ENCODE measurements at places on chromosomes 12 and 14.

GRCh38 chr12:109715310-109716091, 1.9 kb downstream of the FAM222A start:
- no peak for DNase-seq

DNA sequence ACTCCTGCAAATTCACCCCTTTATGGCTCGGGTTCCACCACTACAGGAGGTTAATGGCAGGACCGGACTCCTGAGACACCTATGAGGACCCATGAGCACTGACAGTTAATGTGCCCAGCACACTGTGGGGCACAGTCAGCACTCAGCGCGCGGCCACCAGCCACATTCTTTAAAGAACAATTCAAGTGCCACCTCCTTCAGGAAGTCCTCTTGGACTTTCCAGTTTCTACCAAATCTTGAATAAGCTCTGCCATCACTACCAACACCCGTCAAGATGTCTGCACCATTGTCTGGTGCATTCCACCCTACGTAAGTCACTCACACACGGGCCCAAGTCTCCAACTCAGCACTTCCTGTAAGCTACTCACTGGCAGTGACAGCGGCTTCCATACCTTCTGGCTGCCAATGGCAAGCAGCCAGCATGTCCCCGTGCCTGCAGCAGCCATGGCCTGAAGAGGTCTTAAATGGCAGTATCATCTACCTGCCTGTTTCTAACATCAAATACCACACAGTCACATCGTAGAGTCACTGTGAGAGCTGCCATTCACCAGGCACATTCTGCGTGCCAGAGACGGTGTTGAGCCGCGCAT, 48.5 kb downstream of the CDC42BPB start:
- no peak for DNase-seq

DNA sequence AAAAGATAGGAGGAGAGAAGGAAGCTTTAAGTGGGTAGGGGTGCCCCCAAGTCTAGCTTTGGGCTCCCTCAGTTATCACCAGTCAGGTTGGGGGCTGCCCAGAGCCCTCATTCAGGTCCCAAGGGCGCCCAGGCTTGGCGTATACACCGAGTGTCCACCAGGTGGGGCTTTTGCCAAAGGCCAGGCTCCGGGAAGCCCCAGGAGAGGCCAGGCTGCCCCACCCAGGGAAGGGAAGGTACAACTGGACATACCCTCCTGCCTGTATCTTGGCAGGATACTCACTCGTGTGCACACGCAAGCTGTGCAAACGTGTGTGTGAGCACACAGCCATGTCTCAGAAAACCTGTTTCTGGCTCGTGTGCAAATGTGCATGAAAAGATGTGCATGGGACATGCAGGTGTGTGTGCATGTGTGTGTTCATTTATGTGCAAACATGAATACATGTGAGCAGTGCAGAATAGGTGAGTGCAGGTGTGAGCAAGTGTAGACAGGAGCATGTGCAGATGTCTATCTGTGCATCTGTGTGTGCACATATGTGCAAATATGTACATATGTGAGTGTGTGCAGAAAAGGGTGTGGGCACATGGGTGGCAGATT, 103.9 kb upstream of the MYL2 start:
- no peak for DNase-seq

- no peak for DNase-seq
Observed at GRCh38 chr14:72776701-72777261, 117.1 kb downstream of the DPF3 start.

GRCh38 chr12:12668005-12668404, 28.0 kb downstream of the GPR19 start:
- no peak for DNase-seq

DNA sequence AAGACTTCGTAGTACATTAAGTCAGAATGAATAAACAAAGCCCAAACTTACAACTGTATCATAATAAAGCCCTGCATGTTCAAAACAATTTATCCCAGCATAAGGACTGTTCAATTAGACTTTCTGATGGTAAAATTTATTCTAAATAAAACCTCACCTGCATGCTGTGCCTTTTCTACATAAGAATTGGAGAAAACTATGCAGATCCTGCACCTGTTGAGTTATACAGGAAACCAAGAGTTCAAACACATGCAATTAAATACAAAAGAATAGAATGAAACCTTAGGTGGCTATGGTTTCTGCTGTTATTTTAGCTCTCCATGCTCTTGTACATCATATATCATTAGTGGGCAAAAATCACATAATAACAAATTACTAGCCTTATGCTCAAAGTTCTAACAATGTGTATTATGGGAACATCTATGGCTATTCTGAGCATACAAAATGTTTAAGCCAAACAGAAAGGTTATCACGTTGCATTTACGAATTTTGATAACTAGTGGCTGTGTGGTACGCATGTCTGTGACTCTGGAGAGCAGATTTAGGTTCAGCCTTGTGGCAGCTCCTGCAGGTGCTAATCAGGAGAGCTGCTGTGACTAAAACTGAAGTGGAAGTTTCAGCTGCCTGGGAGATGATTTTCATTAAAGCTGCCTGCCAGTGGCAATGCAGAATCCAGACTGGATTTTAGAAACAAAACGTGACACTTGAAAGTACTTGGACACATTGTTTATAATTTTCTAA, 36.1 kb upstream of the LRFN5 start:
- no peak for DNase-seq

DNA sequence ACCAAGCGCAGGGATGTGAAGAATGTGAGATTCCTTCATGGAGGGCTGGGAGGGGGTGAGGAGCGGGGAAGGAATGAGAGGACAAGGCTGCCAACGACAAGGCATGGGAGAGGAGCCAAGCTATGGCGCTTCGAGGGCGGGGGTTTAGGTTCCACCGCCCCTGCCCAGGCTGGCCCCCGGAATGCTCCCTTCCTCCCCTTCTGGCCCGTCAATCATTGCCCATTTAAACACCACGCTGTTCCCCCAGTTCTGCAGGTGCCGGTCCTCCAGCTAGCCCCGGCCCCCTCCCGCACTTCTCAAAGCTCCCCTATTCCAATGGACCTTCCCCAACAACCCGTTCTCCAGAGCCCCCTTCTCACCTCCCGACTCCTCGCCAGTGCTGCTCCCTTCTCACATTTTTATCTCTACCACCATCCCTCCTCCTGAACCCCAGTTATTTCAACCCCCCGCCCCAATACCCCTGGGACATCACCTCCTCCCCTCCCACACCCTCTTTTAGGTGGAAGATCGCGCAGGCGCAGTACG, 428 bp downstream of the RNF41 start:
- DNase-seq = no peak

DNA sequence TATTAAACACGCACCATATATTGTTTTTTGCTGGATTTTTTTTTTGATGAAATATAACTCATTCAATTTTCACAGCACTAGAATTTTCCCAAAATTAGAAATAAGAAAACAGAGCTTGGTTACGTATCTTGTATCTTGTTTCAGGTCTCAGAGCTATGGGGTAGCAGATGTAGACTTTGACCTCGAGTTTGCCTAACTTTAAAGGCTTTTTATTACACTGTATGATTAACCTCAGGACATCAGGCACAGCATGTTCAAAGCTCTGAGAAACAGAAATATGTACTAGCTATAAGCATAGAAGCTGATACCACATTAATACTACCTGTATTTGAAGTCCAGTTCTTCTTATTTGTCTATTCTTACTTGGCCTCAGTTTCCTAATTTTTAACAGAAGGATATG, 171.9 kb upstream of the KITLG start:
- DNase-seq = no peak

DNA sequence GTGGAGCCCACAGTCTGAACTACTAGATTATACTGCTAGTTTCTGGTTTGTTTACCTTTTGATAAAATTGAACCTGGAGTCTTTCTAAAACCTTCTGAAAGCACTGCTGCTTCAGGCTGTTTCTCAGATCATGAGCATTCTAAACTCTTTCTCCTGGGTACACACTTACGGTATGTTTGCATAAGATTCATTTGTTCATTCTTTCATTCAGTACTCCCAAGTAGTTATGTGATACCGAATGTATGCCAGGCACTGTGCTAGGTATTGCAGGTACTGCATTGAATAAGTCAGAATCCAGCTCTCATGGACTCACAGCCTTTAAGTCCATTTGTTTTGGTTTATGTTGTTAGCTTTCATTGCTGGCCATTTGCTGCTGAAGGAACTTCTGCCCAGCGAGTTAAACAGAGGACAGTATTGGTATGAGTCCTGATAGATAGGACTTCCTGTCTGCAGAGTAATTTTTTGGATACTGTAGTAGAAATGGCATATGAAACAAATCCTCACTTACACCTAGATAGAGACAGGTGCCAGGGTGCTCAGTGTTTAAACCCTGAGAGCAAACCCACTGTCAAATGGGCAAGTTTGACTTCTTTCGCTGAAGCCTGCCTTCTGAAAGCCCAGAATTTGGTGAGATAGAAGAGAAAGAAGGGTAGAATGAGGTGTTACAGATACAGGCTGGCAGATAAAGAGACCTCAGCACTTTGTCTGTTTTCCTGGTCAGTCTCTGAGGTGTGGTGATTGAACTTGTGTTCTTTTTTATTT, 2.1 kb downstream of the SUSD6 start:
- no peak for DNase-seq

DNA sequence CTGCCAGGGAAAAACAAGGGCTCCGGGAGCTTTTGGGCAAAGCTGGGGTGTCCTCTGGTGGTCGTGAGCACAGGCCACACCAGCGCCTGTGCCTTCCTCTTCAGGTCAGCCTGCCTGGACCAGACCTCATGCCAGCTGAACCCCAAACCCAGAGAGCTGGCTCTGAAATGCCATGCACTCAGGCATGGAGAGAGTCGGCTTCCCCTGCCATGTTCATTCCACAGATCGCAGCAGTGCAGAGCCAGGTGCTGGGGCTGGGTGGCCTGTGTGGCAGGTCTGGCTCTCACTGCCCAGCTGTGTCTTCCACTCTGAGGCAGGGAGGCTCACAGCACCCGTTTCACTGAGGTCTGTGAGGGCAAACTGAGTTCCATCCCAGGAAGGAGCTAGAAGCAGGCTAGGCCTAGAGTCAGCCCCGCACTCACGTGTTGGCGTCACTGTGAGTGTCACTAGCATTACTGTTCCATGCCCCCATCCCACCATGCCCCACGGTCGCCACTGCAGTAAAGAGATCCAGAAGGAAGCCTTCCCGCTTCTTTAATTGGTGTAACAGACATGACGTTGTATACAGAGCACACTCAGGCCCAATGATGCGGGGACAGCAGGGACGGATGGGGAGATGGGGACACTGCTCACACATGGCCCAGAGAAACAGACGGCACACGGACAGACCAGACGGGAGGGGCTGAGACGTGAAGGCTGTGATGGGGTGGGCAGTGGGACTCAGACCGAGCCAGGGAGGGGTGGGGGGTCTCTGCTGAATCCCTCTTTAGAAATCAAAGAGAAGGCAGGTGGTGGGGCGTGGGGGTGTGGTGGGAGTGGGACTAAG, 2.7 kb downstream of the ARL6IP4 start:
- no peak for DNase-seq

- DNase-seq = no peak
Observed at GRCh38 chr14:105151084-105151837, 17.3 kb downstream of the JAG2 start.

GRCh38 chr12:121872546-121873215, 14.0 kb upstream of the HPD start:
- DNase-seq = no peak

- no peak for DNase-seq
Observed at GRCh38 chr12:94147387-94147990, 888 bp upstream of the PLXNC1 start.

- no peak for DNase-seq
Observed at GRCh38 chr12:72546106-72546505, 273.9 kb downstream of the TRHDE start.

DNA sequence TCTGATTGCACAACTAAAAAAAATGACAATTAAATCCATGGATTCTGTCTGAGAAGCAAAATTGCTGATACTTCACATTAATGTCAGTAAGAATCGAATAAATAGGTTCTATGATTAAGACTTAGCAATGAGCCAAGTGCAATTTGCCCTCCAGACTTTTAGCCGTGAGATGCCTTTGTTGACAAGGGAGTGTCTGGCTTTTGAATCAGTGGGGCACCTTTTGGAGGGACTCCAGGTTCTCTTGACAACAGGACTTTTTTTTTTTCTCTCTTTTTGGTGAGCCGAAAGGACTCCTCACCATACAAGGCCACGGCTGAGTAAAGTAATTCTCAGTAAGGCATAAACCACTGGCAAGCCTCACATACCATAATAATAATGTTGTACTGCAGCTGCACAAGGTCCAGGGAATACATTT, 4.7 kb upstream of the MDM1 start:
- DNase-seq = no peak

DNA sequence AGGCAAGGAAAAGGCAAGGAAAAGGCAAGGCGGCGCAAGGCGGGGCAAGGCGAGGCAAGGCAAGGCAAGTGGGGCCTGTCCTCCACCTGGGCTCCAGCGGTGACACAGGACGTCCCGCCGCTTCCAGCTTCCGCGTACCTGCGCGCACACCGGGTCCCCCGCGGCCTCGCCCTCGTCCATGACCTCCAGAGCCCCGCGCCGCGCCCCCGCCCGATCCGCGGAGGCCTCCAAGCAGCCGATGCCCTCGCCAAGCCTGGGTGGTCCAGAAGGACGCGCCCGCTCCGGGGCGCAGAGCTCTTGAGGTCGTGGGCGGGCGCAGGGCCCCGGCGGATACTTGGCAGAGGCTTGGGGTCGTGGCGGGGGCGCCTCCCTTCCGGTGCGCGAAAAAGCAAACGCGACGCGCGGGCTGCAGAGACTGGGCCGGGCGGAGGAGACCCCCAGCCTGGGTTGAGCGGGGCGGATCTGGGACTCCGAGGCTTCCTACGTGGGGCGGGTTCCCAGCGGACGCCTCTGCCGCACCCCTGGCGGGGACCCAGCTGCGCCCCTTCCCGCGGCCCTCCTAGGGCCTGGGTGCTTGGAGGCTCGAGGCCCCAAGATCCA, 60.8 kb upstream of the EIF5 start:
- no peak for DNase-seq

GRCh38 chr14:74865156-74865555, 10.8 kb downstream of the PROX2 start:
- DNase-seq = no peak

GRCh38 chr12:42498549-42499247, 90.8 kb downstream of the PRICKLE1 start:
- DNase-seq = no peak

DNA sequence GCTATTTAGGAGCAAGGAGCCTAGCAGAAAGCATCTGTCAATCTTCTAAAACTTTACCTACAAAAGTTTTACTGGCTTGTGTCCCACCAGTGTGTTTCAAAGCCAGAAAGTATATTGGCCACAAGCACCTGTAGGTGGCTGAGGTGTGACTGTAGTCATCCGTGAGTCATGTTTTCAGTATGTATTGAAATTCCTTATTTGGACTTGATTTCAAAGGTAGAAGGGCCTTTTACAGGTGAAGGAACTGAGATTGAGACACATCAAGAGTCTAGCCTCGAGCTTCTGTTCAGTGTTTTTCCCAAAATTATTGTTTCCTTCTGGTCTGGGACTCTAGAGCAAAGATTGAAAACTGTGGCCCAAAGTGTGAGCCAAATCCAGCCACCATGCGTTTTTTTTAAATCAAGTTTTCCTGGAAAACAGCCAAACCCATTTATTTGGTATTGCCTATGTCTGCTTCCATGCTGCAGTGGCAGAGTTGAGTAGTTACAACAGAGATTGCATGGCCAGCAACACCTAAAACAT, 195.3 kb upstream of the BCL2L14 start:
- DNase-seq = no peak

All from iPS DF 6.9 (cell line).